ENCODE measurements at places on chromosomes 16 and 17.

DNA sequence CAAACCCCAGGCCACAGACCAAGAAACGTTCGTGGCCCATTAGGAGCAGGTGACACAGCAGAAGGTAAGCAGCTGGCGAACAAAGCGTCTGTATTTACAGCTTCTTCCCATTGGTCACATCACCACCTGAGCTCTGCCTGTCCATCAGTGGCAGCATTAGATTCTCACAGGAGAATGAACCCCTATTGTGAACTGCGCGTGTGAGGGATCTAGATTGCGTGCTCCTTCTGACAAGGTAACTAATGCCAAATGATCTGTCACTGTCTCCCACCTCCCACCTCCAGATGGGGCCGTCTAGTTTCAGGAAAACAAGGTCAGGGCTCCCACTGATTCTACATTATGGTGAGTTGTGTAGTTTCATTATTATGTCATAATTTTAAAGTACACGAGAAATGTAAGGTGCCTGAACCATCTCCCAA lies 186.3 kb downstream of the CPPED1 start:
- DNase-seq = no peak

- DNase-seq = no peak
These were observed 82.7 kb downstream of the PGS1 start for GRCh38 chr17:78460951-78461798.

DNA sequence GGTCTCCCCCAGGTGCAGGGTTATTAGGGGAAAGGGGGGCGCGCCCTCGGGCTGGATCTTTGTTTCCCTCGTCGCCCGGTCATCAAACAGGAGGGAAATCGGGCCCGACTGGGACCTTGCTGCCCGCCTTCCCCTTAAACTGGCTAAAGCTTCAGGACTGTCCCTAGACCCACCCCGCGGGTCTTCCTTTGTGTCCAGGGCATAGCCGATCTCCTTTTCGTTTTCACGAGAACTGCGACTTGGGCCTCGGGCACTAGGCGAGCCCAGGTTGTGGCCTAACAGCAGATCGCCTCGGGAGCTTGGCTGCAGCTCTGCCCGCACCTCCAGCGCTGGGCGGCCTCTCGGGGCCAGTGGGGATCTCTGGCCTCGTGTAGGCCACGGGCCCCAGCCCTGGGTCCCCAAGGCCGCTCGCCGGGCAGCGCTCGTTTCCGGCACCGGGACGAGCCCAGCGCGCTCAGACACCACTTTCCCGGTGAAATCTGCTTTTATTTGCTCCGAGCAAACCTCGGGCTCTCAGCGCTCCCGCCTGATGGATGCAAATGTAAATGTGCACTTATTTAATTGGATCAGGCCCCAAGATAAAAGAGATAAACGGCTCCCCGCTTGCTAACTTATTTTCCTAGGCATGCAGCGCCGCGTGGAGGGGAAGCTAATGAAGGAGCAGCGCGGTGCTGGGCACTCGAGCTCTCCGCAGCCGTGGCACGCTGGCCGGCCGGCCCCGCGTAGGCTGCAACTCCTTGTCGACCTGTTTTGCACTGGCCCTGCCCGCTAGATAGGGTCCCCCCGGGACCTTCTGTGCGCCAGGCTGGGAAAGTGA lies 7.8 kb downstream of the IRX5 start:
- no peak for DNase-seq

DNA sequence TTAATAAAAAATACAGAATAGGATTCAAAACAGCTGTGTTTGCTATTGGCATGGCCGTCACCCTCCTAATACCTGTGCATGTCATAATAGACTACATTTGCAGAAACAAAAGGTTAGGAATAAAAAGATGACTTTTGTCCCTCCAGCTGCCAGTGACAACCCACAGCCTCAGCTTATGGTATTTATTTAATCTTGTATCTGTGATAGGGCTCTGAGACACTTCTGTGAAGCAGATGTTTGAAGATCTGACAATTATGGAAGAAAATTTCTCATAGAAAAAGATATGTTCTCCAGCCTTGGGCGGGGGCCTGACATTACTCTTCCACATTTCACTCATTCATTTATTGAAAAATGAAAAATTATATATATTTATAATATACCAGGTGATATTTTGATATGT lies 62.2 kb downstream of the PITPNC1 start:
- no peak for DNase-seq

DNA sequence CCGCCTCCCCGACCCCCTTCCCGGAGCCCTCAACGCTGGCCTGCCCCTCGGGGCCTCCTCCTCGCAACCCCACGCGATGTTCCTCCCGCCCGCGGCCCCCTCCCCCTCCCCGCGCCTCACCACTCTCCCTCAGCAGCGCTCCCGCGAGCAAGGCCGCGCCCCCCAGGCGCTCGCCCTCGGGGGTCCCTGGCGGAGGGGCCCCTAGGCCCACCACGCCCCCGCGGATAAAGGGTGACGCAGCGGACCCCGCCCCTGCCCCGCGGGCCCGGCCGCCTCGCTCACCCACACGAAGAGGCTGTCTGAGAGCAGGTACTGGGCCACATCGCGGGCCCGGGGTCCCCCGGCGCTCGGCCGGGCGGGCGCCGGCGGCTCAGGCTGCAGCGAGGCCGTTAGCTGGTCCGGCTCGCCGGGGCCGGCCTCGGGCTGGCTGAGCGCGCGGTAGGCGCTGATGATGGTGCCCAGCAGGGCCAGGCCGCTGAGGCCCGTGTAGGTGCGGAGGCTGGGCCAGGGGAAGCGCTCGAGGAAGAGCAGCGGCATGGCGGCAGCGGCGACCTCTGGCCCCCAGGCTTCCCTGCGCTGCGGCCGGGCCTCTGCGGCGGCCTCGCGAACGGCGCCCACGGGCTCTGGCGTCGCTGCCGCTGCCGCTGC lies 430 bp downstream of the AMFR start:
- DNase-seq = no peak

DNA sequence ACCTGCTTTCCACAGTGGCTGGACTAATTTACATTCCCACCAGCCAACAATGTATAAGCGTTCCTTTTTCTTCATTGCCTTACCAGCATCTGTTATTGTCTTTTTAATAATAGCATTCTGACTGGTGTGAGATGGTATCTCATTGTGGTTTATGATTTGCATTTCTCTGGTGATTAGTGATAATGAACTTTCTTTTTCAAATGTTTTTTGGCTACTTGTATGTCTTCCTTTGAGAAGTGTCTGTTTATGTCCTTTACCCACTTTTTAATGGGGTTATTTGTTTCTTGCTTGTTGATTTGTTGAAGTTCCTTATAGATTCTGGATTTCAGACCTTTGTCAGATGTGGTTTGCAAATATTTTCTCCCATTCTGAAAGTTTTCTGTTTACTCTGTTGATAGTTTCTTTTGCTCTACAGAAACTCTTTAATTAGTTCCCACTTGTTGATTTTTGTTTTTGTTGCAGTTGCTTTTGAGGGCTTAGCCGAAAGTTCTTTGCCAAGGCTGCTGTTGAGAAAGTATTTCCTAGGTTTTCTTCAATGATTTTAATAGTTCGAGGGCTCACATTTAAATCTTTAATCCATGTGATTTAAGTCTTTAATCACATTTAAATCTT lies 26.8 kb downstream of the ITGAM start:
- no peak for DNase-seq

DNA sequence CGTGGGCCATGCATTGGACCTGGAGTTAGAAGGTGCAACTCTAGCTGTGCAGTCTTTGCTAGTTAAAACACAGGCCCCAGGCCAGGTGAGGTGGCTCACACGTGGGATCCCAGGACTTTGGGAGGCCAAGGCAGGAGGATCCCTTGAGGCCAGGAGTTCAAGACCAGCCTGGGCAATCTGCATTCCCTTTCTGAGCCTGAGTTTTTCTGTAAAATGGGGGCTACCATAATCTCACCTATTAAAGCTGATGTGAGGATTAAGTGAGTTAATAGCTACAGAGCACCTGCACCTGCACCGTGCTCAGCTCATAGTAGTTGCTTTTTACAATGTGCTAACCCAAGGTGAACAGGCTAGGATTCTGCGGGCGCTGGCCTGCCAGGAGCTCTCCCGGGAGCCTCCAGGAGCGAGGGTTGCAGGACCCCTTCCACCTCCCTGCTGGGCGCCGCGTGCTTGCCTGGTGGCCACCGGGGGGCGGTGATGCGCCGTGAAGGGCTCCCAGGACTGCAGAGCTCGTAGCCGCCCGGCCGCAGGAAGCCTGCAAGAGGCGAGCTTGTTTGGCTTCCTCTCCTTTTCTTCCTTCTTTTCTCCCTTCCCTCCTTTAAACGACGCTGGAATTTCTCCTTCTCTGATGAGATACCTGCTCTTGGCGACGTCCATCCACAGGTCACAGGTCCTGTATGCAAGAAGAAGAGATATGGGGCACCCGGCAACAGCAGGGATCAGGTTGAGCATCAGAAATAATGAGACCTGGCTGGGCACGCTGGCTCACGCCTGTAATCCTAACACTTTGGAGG lies 51.3 kb downstream of the ZFP90 start:
- DNase-seq = peak; percentile 75

GRCh38 chr16:57036945-57037344 lies 47.6 kb downstream of the NLRC5 start:
- DNase-seq = no peak
